ENCODE measurements at places on chromosomes 1 and 21.

- DNase-seq, result no peak
Observed at GRCh38 chr1:7455796-7456721, 315.0 kb upstream of the VAMP3 start.

DNA sequence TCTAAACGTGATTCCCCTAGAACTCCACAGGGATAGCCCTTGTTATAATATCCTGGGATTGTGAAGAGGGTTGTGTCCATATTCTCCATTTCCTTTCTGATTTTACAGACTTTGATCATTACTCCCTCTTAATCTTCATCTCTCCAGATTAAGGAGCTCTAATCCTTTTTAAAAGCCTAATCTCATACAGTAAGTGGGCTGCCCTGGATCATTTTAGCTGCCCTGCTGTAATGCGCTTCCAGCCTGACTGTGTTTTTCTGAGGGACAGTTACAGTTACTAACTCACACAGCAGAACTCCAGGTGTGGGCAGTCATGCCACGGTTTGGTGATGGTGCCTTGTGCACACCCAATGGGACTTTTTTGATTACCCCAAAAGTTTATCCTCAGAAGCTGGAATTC lies 33.5 kb downstream of the PROX1 start:
- DNase-seq, result no peak

GRCh38 chr1:26384076-26384475 lies 11.5 kb upstream of the ZNF683 start:
- no peak for DNase-seq

DNA sequence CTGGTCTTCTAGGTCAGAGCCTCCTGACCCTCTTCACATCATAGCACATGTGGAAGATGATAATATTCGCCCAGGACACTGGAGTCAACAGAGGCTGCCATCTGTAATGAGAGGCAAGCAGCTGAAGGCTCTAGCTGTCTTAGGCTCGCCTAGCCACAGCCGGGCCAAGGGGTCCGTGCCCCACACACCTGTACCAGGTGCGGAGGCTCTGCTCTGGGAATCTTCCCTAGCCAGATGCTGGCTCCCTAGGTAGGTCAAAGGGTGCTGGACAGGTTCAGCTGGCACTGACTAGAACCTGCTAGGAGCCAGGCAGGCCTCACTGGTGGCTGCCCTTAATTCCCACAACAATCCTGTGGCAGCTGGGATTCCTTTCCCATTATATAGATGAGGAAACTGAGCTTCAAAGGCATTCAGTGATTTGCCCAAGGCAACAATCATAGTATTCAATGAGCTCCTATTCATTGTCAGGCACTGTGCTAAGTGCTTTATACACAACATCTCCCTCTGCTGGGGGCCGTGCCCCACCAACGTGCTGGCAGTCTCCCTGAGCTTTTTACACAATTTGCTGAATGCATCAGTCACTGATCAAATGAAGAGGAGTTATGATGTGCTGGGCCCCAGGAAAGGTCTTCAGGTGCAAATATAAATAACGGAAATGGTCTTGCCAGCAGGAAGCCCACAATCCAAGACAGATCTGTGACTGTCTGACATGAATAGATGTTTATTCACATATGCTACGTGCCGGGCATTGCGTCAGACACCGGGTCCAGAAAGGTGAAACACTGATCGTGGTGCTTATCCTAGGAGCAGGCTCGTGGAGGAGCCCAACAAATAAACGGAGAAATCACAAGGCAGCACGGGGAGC lies 58.0 kb downstream of the DDX20 start:
- DNase-seq, result no peak

DNA sequence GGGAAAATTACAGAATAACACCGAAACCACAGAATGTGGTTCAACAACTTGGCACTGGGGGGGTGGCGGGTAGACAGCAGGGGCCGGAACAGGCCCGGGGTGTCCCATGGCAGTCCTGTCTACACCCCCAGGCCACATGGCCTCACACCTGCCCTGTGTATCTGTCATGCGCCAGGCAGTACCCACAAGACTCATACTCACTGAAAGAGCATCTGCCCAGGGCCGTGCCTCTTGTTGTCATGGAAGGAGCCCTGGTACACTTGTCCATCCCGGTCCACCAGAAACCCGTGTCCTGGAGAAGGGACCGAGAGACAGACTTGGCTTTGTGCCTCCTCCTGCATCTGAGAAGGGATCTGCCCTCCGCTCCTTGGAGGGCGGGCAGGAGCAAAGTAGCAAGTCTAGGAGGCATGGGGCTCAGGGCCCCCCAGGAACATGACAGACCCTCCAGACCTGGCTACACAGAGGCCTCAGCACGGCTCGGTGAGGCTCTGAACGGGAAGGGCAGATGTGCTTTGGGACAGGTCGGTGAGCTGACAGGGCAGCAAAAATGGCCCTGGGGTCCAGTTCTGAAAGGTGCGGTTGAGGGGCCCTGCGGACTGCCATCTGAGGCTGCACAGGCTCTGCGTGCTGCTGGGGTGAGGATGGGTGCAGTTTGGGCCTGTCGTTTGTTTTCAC lies 5.6 kb downstream of the MORN1 start:
- no peak for DNase-seq

- no peak for DNase-seq
Observed at GRCh38 chr1:246492611-246493245, 14.4 kb downstream of the SMYD3 start.

DNA sequence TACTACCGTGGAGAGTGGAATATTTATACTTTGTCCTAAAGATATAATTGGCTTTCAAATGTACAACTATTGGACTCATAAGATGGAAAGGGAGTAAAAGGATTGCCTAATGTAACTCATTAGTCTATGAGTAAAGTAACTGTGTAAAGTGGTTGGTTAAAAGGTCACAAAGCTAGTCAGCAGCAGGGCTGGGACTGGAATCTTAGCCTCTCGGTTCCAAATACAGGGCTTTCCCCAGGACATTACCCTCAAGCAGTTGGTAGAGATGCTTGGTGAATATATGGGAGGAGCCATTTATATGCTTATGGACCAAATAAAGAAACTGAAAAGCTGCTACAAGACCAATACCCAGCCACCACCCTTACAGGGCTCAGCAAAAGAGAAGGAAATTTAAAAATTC lies 283.7 kb downstream of the HLX start:
- DNase-seq, result no peak

DNA sequence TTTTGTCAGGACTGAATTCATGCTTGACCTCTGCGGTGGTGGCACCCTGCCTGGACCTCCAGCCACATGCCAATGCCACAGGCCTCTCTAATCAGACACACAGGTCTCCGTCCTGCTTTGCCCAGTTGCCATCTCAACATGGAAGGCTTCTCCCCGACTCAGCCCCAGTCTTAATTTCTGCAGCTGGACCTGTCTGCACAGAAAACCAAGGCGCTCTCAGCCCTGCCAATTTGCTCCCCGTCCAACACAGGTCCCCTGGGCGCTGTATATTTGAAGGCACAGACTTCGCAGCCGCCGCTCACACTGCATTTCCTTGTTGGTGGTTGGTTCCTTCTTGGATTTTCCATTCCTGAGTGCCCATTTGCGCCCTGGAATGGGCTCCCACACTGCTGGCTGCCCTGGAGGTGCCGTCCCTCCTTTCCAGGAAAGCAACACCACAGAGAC lies 28.0 kb upstream of the PLEKHG5 start:
- no peak for DNase-seq

DNA sequence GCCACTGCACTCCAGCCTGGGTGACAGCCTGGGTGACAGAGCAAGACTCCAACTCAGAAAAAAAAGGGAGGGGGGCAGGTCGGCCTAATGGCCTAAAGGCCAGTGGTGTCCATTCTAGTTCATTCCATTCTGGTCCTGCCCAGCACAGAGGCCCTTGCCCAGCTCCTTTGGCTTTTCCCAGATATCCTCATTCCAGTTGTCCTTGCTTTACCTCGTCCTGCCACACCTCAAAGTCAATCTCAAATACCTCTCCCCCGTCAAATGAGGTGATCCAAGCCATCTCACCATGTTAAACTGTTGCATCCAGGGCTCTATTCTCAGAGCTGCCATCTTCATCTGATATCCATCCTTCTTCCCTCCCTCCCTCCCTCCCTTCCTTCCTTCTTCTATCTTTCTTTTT lies 19.9 kb upstream of the PIK3CD start:
- no peak for DNase-seq

GRCh38 chr1:87111659-87112371 lies 197.4 kb downstream of the HS2ST1 start:
- DNase-seq, result no peak

DNA sequence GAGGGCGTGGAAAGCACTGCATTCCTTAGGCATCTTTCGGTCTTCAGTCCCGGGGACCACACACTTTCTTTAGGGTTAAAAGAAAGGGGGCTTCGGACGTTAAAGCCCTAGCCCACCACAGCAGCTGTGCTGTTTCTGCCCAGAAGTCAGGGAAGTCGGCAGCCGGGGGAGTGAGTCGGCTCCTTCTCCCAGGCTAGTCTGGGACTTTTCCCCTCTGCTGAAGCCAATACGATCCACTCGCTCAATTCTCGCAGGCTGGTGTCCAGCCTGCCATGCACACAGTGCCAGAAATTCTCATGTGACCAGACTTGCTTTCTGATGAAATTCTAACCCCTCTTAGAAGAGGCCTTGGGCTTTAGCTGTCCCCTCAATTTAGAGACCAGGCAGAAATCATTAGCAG lies 67.7 kb downstream of the BCAR3 start:
- no peak for DNase-seq

GRCh38 chr1:11806307-11806936 lies 431 bp downstream of the CLCN6 start:
- DNase-seq, result no peak

DNA sequence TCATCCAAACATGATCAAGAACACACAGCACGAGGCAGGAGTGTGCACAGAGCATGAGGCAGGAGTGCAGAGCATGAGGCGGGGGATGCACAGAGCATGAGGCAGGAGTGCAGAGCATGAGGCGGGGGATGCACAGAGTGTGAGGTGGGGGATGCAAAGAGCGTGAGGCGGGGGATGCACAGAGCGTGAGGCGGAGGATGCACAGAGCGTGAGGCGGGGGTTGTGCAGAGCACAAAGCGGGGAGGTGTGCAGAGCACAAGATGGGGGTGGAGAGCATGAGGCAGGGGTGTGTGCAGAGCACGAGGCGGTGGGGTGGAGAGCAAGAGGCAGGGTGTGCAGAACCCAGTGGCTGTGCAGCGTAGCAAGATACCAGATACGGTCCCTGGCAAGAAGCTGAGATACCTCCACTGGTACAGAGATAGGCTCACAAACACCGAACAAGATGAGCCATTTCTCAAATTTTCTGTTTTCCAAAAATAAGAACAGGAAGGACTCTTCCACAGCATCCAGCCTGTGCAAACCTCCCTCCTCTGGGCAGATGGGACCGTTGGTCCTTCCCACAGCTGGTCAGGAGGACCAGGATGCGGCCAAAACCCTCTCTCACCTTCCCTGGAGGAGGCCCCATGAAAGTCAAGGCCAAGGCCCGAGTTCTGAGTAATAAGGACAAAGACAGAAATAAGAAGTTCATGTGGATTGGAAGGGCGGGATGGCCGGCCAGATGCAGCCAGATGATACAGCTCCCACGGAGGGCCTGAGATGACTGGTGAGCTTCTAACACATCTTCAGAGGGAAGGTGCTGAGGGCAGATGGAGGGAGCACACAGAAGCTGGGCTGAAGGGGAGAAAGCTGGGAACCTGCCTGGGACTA lies 12.0 kb downstream of the SPATC1L start:
- DNase-seq, result no peak

DNA sequence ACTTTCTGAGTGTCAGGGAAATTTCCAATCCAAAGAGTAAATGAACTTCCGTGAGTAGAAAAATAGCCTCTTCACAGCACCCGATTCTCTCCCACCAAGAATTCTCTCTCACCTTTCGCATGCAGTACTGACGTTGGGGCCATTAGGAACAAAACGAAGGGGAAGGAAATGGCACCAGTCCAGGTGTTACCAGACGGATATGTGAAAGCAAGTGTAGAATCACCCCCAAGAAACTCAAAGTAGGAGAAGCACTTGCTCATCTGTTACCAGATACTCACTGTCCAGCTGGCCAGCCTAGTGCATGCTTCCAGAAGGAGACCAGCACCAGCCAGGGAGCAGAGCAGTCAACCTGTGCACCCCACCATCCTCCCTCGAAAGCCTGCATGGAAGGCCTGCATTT lies 55.1 kb downstream of the ITPKB start:
- no peak for DNase-seq

GRCh38 chr1:24173638-24174575 lies 13.2 kb downstream of the IFNLR1 start:
- no peak for DNase-seq

- no peak for DNase-seq
Observed at GRCh38 chr1:48099072-48099773, 102.0 kb upstream of the TRABD2B start.

GRCh38 chr1:236253119-236253518 lies 28.6 kb downstream of the ERO1B start:
- no peak for DNase-seq

GRCh38 chr1:226373376-226373775 lies 34.5 kb downstream of the PARP1 start:
- DNase-seq, result no peak

GRCh38 chr1:162373541-162374260 lies 3.0 kb downstream of the SPATA46 start:
- no peak for DNase-seq

DNA sequence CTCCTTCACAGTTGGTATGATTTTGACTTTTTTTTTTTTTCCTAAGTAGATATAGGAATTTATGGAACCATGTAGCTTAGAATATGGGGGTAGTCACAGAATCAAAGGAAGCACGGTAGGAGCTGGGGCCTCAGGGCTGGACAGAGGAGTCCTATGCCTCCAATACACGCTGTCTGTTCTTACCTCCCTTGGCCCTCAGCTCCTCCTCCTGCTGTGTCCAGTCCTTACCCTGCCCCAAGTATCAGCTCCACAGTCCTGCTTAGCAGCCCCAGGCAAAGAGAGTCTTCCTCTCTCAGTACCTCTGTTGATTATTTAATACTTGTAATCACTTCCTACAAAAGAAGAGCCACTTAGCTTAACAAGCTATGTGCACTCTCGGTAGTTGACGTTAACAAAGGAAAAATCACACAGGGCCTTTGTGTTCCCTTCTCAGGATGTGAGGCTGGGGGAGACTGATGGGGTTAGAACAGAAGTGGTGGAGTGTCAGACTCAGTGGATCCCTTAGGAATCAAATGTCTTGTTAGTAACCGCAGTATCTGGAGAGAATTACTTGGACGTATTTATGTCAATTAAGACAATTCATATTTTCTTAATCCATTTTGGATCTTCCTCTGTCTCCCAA lies 292.3 kb downstream of the HHAT start:
- DNase-seq, result no peak

DNA sequence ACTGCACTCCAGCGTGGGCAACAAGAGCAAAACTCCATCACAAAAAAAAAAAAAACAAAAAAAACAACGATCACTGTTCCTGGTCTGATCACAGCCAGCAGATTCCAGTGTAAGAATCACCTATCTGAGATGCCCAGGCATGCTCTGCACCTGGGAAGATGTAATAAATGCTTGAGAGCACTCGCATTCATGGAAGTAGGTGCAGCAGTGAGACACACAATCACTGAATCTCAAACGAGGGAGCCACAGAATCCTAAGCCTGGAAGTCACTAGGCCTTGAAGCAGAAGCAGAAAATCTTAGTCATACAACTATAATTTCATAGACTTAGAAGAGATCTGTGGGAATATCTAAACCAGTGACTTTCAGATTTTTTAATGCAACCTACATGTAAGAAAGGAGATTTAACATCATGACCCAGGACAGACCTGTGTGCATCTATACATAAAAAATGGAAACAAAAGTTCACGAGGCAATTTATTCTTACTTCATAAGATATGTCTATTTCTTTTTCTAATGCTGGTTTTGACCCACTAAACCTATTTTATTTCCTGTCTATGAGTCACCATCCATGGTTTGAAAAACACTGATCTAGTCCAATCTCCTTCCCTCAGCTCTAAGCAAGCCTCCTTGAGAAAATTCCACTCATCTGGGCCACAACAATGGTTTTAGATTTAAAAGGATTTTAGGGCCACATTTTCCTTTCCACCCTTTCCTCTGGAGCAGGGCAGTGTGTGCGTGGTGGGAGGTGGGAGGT lies 30.4 kb downstream of the RIMS3 start:
- no peak for DNase-seq

Measured in stimulated activated naive CD4-positive, alpha-beta T cell (primary cell).